AG10803 (cell line): ENCODE measurements at places on chromosomes 5 and 9.
A peak's percentile ranks its signal among the peaks of the same experiment; 100 is the strongest.

DNA sequence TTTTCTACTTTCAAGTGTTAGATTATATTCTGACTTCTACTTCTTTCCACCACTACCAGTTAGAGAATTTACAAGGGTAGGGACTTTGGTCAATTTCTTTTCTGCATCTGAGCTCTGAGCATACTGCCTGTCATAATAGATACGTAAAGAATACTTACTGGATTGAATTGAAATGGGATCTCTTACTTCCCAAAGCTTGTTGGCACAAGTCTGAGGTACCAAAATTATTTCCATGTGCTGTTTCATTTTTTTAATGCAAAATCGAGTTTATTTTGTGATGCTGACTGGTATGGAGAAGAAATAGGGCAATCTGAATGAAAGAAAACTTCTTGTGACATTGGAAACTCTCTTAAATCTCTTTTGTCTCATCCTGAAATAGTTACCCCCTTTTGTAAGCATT lies 428.9 kb downstream of the SPATA31D1 start:
- no peak for DNase-seq

DNA sequence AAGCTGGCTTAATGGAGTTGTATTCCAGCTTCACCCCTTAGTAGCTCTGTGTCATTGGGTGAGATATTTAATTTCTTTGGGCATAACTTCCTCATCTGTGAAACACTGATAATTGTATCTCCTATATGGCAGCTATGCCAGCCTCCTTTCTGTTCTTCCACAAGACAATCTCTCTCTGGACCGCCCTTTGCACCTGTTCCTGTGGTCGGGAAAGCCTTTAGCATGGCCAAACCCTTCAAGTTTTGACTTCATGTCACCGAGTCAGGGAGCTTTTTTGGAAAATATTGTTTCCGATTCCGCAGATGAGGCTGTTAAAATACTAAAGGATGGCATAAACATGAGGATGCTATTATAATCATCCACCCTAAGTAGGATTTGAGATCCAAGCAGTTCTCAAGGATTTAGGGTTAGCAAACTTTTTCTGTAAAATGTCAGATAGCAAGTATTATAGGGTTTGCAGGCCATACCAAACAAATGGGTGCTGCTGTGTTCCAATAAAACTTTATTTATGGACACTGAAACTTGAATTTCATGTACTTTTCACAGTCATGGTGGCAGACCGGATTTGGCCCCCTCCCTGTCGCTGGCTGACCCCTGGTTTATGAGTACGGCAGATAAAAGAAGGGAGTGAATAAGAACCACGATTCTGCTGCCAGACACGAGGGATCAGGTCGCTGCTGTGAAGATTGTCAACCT lies 695 bp upstream of the NDFIP1 start:
- no peak for DNase-seq

- peak; percentile 60 for DNase-seq
Measured at GRCh38 chr9:73183917-73184861, 32.5 kb downstream of the ANXA1 start.

DNA sequence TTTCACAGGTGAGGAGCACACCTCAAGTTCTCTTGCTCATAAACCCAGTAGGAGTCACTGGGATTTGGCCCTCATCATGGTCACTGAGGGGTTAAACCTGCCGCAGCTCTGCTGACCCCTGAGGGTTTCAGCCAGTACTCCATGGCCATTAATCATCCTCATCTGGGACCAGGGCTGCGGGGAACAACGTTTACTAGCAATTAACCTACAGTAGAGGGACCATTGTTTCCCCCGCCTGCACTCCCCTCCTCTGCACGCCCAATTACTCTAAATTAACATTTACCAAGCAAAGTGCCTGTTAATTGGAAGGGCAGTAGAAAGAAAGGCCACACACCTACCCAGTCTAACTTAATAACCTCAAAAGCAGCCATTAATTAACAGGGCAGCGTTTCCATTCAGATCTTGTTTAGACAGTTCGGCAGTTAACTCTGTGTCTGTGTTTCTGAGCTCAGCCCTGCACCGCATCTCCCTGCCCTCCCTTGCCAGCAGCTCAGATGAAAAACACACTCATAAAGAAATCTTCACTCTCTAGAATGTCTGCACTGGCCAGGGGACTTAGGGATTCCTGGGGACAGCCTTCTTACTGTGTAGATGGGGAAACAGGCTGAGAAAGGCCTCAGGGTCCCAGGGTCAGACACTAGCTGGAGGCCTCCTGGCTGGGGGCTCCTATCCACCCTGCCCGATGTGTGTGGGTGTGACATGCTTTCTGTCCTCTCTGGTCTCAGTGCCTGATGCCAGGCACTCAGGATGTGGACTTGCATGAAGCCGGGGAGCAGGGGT lies 51.6 kb downstream of the ALG2 start:
- no peak for DNase-seq

GRCh38 chr9:109274884-109275730 lies 45.8 kb downstream of the EPB41L4B start:
- DNase-seq = no peak

DNA sequence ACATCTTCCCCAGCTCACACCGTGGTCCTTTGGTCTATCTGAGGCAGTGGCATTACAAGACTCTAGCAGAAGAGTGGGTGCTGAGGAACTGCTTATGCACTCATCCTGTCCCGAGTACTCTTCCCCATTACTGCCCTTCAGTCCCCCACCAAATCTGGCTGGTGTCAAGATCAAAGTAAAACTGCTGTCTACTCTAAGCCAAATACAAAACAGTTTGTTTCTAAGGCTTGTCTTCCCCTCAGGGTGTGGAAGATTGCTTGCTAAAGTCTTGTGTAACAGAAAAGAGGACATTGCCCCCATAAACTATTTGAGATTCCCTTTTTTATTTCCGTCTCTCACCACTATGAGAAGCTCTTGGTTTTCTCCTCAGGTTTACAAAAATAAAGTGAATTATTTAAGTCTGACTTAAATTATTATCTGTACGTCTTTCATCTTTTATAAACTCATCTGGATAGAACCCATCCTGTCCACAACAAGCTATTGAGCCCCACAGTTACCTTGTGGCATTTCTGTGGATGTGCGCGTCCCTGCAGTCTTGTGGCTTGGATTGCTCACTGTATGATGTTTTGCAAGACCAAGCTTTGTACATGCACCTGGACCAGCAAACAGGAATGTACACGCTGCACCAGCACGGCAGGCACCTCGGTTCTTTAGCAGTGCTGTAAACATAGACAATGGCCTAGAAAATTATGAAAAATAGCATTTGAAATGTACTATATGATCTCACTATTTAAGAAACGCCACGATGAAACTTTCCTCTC lies 61.0 kb downstream of the CYSTM1 start:
- no peak for DNase-seq

DNA sequence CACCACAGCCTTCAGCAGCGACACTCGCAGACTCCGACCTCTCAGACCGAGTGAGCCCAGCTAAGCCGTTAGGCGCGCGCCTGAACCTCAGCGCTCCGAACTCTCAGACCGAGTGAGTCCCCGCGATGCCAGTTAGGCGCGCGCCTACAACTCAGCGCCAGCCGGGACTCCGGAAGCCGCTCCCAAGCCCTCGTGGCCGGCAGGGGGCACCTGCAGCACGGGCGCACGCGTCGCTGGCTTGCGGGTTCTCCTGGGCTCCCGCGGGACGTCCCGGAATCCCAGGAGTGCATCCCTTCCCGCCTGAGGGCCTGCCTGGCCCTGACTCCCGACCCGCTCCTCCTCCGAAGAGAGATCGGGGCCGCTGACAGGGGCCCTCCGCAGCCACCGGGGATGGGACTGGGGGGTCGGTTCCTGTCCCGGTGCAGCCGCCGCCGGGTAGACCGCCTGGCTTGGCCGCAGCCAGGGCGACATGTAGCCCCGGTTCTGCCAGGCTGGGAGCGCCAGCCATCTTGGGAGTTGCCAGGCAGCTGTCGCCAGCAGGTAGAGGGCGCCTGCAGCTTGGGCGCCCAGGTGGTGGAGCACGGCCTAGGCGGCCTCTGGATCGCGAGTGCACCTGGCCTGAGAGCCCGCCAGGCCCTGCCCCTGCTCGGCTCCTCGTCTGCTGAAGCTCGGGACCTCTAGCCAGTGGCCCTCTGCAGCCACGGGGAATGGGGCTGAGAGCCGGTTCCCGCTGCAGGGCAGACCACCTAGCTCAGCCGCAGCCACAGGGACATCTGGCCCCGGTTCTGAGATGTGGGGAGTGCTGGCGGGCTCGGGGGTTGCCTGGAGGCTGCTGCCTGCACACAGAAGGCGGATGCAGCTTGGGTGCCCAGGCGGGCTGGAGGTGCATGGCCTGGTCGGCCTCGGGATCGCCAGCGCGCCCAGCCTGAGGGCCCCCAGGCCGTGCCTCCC lies at the start of gene ANKRD18A:
ANKRD18A (minus strand) TSS at position 114 of the 951 bp plus-strand sequence. CDS start 311 bp downstream, outside the sequence.
- peak; percentile 30 for DNase-seq

DNA sequence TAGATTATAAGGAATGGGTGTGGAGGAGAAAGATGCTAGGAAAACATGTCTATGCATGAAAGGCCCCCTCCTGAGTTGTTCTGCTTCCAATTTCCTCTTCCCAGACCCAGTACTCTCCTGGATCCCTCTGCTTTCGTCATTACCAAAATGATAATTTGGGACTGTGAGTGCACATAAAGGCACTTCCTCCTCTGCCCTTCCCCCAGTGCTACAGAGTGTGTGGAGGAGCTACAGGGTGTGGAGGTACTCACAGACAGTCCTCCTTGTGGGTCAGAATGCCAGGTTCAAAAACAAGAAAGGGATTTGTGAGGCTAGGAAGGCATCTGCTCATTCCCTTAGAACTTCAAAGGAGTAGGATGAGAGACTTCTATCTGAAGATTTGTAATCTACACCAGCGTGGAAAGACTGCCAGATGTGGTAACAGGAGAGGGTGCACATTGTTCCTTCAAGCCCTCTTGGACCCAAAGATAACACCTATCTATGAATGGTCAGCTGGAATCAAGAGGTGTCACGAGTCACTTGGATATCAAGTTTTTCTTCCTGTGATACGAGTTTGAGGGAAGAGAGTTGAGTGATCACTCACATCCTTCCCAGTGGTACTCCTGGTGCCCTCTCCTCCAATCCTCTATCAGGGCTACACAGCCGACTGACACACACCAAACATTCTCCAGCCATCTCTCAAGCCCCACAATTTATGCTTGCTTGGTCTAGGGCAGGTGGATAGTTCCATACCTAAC lies 201.1 kb downstream of the EPB41L4A start:
- DNase-seq = no peak

DNA sequence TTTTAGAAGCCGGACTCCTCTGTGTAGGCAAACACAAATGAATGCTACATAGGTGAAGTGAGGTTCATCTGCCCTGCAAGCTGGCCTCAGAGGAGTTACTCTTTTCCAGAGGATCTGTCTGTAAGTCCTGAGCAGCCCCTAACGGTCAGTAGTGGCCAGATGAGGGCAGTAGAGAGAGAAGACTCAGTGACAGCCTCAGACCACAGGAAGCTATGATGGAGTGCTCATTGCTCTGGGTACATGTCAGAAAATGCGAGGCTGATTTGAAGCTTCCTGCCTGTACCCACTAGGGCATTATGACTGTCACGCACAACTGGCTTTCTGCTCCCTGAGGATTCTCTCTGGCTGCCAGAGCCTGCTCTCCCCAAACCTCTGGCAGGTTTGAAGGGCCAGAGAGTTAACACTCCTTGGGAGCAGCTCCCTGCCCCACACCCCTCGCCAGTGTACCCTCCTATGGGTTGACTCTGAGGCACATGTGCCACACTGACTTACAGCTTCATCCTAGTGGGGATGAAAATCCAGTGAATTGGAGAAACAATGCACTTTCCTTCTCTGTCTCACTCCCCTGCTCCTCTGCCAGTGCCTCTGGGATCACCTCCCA lies 141.5 kb downstream of the GABRG2 start:
- no peak for DNase-seq

GRCh38 chr9:68914751-68915150 lies 99.2 kb downstream of the PRKACG start:
- DNase-seq = no peak

DNA sequence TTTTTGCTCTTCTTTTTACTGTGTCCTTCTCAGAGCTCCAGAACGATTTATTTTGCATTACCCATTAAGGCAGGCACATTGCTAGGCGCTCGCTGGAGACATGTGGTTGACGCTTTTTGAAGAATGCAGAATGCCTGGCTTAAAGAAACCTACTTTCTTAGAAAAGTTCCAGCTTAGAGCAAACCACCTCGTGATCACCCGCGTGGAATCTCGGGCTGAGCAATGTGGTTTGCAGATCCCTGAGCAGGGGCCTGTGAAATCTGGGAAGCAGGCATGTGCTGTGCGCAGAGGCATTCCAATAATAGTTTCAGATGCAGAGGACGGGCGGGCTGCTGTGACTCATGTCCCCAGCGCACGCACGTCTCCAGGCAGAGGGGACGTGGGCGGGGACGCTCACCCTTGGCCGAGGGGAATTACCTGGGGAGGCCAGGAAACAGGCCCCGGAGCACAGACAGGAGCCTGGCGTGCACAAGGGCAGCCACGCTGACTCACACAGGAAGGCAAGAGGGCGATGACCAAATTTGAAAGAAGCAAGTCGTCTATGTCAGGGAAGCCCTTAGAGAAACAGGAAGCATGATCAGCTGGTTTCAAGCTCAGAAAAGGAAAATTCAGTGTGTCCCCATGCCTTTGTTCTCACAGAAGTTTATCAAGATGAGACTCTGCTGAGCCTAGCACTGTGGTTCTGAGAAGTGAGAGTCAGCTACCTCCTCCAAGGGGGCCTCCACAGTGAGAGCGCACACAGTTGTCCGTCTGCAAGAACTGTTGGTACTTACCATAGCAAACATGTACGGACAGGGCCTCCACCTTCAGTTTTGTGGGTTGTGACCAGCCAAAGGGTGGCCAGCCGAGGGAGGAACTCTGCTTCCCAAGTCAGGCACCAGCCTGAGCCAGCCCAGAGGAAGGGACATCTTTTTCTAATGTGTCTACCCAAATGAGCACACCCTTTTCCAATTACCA lies 218.6 kb downstream of the PIK3R1 start:
- DNase-seq = peak; percentile 99
